ENCODE measurements at places on chromosomes 12 and 14. TPM values are rescaled to one million over a fixed set of nuclear protein-coding genes. Genes with fewer than 3 reads are reported as not detected.

KCNH3 gene
- polyA plus RNA-seq, result 2.2 TPM

CCNT1 gene
- 32.7 TPM for polyA plus RNA-seq

POU6F1 gene
- polyA plus RNA-seq, result 8.5 TPM

ZDHHC22 gene
- polyA plus RNA-seq, result not detected

PIP4K2C gene
- polyA plus RNA-seq, result 22.4 TPM

LTBR gene
- 110 TPM for polyA plus RNA-seq

KRT71 gene
- polyA plus RNA-seq, result 0.06 TPM

UBE3B gene
- 32.9 TPM for polyA plus RNA-seq

CLEC2A gene
- not detected for polyA plus RNA-seq

CLEC4D gene
- polyA plus RNA-seq, result 0.39 TPM

GALNT16 gene
- polyA plus RNA-seq, result 4.9 TPM
